ENCODE measurements at places on chromosomes 4 and X.

GRCh38 chr4:95637043-95637600 lies 88.3 kb upstream of the UNC5C start:
- DNase-seq, result peak; percentile 81

DNA sequence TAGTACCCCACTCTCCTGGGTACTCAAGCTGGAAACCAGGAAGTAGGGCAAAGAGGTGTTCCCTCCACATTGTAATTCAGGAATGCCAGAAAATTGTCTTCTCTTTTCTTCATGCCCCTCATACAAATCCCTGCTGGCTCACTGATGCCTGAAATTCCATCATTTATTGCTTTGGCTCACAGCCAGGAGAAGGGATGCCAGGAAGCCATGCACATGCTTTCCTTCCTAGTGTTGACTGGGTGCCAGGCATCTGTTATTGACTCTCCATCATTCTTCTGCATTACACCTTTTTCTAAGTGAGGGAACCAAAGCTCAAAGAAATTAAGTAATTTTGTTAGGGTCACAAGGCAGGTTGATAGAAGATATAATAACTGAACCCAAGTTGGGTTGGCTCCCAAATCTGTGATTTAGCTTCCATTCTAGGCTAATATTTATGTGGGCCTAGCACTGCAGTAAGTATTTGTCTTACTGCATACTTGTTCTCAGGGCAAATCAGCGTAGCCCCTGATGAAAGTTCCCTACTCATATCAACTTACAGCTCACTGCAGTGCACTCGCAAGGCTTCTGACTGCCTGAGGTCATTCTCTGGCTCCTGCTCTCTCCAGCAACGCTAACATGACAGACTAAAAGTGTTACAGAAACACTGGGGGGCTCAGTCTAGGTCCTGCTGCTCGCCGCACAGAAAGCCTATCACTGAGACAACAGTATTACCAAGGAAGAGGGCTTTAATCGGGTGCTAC lies 89.0 kb downstream of the TRAPPC11 start:
- DNase-seq, result no peak

DNA sequence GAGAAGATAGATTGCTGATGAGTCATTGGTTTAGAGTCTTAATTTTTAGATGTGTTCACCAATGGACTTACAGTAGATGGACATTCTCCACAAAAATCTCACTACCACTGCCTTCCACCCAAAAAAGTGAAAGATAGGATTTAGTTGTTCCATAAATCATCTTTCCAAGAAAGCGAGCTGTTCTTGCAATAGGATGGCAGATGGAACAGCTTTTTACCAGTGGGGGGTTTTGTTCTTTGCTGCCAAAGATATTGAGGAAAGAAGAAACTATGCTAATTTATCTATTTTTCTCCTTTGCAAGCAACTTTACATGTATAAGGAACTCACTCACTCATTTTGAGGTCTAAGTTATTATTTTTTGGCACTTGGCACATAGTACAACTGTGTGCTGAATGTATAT lies 109.5 kb downstream of the ADGRL3 start:
- no peak for DNase-seq

GRCh38 chr4:16218950-16219349 lies 7.3 kb downstream of the TAPT1 start:
- no peak for DNase-seq

DNA sequence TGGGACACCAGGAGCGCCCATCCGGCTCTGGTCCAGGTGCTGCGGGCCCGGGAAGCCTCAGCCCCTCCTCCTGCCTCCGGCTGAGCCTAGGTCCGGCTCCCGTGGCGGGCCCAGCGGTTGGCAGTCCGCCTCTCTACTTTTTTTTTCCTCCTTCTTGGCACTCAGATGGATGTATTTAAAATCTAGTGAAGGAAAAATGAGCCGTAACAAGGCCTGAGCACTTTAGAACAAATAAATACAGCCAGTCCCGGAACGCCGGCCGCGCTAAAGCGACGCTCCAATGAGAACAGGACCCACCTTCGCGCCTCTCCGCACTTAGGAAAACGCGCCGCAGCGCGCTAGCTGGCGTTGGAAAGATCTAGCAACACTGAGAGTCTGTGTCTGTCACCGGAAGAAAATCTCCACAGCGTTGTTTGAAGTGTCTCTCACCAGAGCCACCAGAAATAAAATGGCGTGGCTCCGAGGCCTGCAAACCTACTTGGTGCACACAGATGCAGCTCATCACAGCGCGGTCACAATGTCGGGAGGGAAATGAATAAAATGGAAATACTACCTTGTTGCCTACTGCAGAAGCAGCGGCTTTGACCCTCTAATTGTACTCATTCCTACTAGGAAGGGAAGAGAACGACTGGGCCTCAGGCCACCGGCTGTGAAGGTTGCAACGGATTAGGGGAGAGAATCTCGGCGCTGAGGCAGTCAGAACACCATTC lies 4.7 kb downstream of the NEUROG2 start:
- DNase-seq, result no peak

DNA sequence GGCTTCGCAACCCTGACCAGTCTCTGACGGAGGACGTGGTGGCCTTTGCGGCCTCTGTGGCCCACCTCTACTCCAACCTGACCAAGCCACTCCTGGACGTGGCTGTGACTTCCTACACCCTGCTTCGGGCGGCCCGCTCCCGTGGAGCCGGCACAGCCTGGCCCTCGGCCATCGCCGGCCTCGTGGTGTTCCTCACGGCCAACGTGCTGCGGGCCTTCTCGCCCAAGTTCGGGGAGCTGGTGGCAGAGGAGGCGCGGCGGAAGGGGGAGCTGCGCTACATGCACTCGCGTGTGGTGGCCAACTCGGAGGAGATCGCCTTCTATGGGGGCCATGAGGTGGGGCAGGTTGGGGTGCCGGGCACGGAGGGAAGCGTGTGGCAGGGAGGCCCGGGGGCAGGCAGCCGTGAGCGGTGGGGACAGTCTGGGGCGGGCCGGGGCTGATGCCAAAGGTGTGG lies 1.2 kb downstream of the ABCD1 start:
- DNase-seq, result no peak

DNA sequence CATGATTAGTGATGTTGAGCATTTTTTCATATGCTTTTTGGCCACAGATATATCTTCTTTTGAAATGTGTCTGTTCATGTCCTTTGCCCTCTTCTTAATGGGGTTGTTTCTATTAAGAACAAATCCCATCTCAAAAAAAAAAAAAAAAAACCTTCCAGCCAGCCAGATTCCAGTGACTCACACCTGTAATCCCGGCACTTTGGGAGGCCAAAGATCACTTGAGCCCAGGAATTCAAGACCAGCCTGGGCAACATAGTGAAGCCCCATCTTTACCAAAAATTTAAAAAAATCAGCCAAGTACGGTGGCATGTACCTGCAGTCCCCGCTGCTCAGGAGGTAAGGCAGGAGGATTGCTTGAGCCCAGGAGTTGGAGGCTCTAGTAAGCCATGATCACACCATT lies 5.1 kb downstream of the RAB33B start:
- no peak for DNase-seq

- DNase-seq, result no peak
These were observed 217.1 kb upstream of the LDB2 start for GRCh38 chr4:17115583-17115982.

- DNase-seq, result no peak
These were observed 19.8 kb downstream of the TSPAN5 start for GRCh38 chr4:98638661-98639060.

DNA sequence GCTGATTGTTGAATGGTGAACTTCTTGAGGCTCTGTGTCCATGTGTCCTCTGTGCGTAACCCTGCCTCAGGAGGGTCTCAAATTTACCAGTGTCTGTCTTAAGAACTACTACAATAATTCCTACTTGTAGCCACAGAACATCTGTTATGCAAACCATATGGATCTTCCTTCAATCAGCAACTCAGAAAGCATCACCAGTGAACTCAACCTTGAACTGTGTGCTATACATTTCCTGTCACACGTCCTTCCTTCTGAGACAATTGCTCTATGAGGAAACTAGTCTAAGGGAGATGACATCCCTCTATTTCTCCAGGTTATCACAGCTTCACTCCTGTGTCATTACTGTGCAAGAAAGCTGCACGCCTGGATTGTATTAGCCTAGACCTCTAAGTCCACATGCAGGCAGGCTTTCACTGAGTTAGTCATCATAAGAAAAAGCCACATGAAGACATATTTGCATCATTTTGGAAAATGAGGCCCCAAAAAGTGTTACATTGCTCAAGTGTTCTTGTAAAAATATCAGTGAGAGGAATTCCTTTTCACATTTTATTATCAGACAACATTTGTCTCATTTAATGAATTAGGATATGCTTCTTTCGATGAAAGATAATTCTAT lies 157.8 kb downstream of the AFF2 start:
- no peak for DNase-seq

GRCh38 chr4:7894677-7895181 lies 44.9 kb downstream of the AFAP1 start:
- no peak for DNase-seq

- no peak for DNase-seq
These were observed 26.6 kb downstream of the TRIML2 start for GRCh38 chr4:188082796-188083195.

DNA sequence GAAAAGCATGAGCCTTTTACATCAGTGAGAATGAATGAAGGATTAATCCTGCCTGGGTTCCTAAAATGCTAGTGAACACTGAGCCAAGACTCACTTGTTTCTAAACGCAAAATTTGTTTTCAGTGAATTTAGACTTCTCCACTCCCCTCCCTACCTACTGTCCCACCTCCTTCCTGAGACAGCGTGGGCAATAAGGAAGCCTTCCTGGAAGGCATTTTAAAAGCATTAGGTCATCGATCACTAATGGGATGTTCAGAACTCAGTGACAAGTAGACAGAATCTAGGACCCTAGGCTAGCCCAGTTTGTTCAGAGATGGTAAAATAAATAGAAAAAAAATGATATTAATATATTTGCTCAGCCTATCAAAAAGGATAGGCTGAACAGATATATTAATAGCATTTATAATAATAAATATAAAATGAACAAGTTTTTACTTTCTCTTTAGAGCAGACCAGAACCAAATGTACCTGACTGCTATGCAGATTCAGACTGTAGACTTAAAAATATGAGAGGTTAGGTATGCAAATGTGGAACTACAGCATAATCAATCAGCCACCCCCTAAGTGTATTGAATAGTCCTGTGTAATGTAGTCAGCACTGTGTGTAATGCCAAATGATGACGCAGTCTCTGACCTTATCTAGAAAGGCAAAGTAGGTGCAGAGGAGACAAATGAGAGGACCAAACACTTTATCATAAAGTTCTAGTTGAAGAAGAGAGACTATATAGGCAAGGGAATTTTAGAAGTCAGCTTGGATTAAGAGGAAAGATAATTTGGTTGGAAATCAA lies 331.1 kb downstream of the GPAT3 start:
- no peak for DNase-seq

- DNase-seq, result no peak
These were observed 12.8 kb upstream of the SCARB2 start for GRCh38 chr4:76226418-76226817.

DNA sequence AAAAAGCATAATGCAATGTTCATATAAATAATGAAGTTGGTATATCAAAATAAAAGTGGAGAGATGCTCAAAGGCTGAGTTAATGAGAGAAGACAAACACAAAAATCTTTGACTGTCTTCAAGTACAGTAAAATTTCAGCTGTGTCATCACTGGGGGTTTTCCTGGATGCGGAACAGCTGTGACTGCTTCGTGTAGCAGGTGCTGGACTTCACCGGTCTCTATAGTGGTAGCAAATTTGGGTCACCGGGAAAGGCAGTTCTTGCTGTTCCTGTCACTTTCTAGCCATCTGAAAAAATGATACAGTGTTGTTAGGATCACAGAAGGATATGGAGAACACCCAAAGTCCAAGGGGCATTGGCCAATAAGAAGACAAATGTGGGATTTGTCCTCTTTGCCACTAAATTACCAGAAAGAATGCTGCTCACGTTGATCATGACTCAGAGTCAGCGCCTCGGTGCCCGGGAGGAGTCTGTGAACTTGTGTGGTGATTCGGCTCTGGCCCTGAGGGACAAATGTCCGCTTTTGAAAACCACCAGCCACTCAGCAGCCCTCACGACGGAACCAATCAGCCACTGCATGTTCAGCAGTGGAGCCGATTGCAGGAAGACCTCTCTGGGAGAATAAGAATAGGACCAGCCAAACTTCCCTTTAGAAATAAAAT lies 230.1 kb upstream of the FAT1 start:
- no peak for DNase-seq

DNA sequence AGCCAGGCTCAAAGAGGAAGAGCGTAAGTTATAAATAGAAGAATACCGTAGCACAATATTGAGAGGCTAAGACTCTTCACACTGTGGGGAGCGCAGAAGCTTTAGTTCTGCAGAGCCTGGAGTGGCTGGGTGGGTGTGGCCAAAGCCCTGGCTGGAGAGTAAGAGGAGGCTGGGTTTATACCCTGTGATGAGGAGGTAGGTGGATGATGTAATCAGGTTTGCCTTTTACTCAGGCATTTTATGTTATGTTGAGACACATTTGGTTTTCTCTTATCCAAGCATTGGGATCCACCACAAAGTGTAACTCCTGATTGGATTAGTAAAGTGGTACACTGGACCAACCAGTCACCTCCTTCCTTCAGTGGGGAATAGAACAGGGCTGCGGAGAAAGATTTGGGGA lies 13.9 kb downstream of the CDS1 start:
- DNase-seq, result peak; percentile 87

DNA sequence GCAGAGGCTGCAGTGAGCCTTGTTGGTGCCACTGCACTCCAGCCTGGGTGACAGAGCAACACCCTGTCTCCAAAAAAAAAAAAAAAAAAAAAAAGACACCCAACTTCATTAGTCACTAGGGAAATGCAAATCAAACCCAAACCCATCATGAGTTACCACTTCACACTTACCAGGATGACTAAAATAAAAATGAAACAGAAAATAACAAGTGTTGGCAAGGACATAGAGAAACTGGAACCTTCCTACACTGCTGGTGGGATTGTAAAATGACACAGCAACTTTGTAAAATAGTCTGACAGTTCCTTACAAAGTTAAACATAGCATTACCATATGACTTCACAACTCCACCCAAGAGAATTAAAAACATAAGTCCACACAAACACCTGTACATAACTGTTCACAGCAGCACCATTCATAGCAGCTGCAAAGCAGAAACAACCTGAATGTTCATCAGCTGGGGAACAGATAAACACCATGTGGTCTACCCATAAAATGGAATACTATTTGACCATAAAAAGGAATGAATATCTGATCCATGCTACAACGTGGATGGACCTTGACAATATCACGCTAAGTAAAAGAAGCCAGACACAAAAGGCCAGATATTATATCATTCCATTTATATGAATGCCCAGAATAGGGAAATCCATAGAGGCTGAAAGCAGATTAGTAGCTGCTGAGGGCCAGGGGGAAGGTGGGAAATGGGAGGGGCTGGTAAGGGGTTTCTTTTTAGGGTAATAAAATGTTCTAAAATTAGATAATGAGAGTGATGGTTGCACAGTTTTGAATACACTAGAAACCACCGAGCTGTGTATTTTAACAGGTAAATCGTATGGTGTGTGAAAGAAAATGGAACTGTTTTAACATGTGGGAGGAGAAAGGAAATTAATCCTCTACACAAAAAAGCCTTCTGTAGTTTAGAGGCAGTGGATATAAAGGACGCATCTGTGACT lies 18.3 kb downstream of the CD99L2 start:
- DNase-seq, result peak; percentile 3

Measured in OCI-M1 (cell line).